ENCODE measurements at places on chromosomes 1 and 21. TPM values are rescaled to one million over a fixed set of nuclear protein-coding genes. Genes with fewer than 3 reads are reported as not detected.

DNA sequence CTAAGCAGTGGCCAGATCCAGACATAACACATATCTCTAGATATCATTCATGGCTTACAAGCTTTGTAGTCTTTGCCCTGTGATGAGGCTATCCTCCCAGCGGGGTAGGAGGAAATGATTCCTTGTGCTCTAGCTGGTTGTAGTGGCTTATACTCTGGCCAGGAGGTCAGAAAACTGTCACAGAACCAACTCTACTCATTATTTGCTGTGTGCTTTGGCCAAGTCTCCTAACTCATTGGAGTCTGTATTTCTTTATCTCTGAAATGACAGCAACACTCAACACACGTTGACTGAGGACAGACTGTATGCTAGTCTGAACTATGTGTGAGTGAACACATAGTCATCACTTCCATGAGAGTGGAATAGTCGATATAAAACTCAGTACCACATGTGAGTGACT is 116.7 kb upstream of the F3 start:
- no peak for DNase-seq

GRCh38 chr1:236957235-236957634 is 47.0 kb downstream of the MT1HL1 start:
- DNase-seq, result no peak

GRCh38 chr1:47513393-47513792 is 75.5 kb downstream of the FOXD2 start:
- DNase-seq, result no peak

Gene TTC4
- total RNA-seq, result 20.0 TPM

Gene LCE5A
- total RNA-seq, result not detected

GRCh38 chr21:33198346-33199099 is 31.2 kb upstream of the IFNAR2 start:
- no peak for DNase-seq

Gene SPATA46
- total RNA-seq, result not detected

Gene LRRC53
- total RNA-seq, result under 0.01 TPM

Gene CD101
- total RNA-seq, result 0.82 TPM

- DNase-seq, result no peak
These were observed 347.2 kb upstream of the ZRANB2 start for GRCh38 chr1:71428029-71428428.

Measured in frontal cortex (tissue), 4 donors.